Activated CD4-positive, alpha-beta memory T cell treated with anti-CD3 and anti-CD28 coated beads, Interleukin-2, amount 10 ng/mL, durations not matched to agents 7 days and 5 days (primary cell): ENCODE measurements at places on chromosomes 6 and 20.

GRCh38 chr6:63565727-63566596 is 6.3 kb upstream of the LOC128125822 start:
- no peak for DNase-seq

DNA sequence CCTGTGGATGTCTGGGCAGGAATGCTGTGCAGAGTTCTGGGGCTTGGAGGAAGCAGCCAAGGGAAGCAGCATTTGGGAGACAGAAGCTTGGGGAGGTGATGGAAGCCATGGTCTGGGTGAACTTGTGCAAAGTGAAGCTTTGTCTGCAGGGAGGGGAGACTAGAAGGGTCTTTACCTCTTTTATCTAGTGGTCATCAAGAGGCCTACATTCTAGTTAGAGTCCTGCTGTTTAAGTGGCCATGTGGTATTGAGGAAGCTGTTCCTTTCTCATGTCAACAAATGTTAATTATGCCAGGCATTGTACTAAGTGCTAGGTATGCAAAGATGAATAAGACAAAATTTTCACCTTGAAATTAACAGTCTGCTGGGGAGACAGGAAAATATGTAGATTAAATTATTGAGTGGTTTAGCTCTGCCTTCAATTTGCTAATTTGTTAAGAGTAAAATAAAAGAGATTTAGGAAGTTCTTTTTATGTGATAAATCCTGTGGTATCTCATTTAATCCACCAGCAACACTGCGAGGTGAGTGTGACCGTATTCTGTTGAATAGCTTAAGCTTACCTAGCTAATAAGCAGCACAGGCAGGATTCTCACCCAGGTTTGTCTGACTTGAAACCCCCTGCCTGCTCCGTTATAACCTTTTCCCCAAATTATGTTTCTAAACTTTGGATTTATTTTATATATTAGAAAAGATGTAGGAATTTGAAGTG is 43.1 kb downstream of the ARID1B start:
- DNase-seq: no peak

- DNase-seq: no peak
These were observed 122.2 kb upstream of the PTPN1 start for GRCh38 chr20:50387996-50388332.

GRCh38 chr6:20182926-20183521 is 29.2 kb downstream of the MBOAT1 start:
- no peak for DNase-seq

- DNase-seq: no peak
These were observed 22.4 kb upstream of the E2F3 start for GRCh38 chr6:20379231-20379630.

- DNase-seq: peak; percentile 40
These were observed 18.0 kb upstream of the SLCO4A1 start for GRCh38 chr20:62624325-62624690.

- no peak for DNase-seq
These were observed 13.5 kb downstream of the KCNK17 start for GRCh38 chr6:39300739-39301138.

- DNase-seq: no peak
These were observed 175.7 kb downstream of the TBX18 start for GRCh38 chr6:84588697-84589080.

DNA sequence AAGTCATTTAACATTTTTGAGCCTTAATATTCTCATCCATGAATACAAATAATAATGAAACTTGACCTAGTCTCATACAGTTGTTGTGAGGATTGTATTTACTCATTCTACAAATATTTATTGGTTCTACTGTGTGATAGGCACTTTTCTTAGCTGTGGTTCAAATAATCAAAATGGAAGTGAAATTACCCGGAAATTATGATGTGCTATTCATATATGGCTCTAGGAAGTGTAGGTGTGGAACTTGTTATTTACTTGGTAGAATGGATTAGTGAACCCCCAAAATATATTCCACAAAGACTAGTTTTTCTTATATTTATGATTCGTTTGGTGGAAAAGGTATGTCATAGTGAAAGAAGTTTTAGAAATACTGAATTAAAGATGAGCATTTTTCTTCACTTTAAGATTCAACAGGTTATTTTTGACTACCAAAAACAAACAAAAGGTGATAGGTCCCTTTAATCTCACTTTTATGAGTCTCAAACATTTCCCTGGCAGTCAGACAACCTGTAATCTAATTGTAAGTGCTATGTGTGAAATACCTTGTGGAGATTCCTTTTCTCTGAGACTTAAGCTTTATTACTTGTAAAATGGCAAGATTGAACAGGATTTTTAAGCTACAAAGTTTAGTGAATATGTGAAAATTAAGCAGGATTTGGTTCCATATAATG is 77.8 kb downstream of the STXBP5 start:
- no peak for DNase-seq

DNA sequence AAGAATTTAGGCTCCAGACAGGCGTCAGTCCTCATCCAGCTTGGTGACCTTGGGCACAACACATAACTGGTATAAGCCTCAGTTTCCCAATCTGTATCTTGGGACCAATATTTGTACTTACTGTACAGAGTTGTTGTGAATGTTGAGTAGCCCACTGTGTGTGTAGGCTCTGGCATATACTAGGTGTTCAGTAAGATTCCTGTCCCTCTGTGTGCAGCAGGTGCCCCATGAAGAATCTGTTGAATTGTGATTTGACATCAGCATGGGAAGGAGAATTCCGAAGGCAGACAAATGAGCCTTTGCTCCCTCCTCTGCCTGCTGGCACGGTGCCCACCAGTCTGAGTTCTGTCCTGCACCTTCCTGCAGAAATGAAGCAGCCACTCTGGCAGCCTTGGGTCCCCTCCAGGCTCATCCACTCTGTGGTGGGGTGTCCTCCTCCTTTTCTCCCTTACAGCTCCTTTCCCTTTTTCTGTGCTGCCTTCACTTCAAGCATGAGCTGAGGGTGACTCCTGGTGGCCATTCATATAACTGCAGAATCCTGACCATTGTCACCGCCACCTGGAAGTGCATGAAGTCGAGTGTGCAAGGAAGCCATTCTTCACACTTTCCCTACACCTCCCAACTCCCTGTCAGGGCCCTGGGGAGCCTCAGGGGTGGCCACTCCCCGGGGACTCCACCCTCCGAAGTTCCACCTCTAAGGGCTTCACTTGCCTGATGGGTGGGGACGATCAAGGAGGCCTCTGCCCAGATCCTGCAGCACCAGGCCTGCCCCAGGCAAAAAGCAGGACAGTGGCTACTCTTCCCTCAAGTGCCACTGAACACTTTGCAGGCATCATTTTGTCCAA is 48.2 kb downstream of the MRPL14 start:
- DNase-seq: peak; percentile 77

GRCh38 chr6:20827798-20828197 is 293.5 kb downstream of the CDKAL1 start:
- DNase-seq: no peak

GRCh38 chr6:118444796-118445195 is 103.3 kb upstream of the PLN start:
- no peak for DNase-seq

DNA sequence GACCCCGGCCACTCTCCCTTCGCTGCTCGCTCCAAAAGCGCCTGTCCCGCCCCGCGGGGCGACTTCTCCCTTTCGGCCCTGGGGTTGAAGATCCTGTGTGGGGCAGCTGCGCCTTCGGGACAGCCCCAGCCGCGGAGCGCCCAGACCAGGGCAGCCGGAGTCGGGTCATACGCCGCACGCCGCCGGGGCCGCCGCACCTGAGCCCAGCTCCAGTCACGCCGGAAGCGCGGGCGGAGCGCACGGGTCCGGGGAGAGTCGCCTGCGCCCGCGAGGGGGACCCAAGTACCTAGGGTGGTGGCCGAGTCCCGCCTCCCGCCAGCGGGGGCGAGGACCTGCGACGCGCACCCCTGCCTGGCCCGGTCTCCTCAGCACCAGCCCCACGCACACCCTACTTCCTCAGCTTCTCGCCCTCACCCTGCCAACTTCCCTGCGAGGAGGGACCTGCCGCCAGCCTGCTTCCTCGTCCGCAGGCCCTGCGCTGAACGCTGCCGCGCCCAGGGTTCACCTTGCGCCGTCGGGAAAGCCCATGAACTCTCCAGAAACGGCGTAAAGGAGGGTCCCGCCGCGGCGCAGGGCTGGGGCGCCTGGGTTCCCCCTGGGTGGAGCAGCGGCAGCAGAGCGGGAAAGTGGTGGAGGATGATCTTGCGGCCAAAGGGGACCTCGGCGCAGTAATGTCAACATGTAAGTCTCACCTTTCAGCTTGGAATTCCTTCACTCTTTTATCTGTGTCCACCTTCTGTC is at the start of gene ADGRG6:
TSS of gene ADGRG6 (plus strand) at position 357 of the 741 bp plus-strand sequence. CDS start at position 680, 323 bp downstream.
- DNase-seq: peak; percentile 25

DNA sequence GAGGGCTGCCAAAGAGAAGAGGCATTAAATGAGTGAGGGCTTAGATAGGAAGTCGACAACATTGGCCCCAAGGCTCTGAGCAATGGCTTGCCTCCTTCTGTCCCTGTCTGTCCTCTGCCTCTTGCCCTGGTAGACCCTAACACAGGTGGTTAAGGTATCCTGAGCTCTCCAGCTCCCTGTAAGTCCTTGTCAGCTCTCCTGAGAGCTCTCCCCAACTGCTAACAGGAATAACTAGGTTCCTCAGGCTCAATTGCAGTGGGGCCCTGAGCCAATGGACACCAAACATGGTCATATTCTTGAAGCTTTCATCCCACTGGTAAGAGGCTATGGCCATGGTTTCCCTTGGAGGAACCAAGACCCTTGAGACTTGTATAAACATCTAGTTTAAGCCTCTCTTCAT is 5.0 kb upstream of the CPNE1 start:
- DNase-seq: peak; percentile 5
